ENCODE measurements at places on chromosomes 3 and 15.

- DNase-seq = no peak
These were observed 38.4 kb upstream of the RBM5 start for GRCh38 chr3:50050361-50050760.

GRCh38 chr3:5309602-5310001 lies 122.1 kb downstream of the EDEM1 start:
- no peak for DNase-seq

- DNase-seq = no peak
These were observed 337.5 kb upstream of the THBS1 start for GRCh38 chr15:39243396-39243795.

DNA sequence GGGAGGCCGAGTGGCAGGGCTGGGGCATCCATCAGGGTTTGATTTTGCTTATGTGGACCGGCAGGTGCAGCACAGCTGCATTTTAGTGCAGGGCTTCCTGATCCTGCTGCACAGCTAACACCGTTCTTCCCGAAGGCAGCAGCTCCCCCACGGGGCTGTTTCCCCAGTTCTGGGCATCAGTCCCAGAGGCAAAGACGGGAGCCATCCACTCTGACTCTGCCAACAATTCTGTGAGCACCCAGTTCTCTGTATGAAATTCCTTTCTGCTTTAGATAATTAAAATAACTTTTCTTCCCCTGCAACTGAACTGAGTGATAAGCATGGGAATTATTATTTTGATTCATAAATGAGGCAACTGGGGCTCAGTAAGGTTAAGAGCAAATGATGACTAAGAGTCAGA lies 262.9 kb upstream of the ATP10A start:
- DNase-seq = no peak

DNA sequence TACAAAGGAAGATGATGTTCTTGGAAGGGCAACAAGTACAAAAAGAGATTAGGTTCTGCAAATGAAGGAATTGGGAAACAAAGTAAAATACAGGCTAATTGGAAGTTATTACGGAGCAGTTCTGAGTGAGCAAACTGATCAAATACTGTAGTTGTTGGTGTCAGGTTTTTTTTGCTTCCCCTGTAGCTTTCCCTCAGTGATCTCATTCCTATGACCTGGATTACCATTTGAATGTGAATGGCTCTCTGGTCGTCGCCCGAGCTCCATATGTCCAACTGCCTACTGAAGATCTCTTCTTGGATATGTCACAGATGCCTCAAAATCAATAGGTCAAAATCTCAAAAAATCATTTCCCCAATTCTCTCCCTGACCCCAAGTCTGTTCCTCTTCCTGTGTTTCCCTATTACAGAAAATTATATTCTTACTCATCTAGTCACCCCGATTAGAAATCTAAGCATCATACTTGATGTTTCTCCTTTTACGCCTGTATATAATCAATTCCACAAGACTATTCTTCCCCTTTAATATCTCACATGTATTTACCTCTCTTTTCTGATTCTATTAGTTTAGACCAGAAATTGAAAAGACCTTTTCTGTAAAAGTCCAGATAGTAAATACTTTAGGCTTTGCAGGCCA lies 29.0 kb downstream of the GOLM2 start:
- no peak for DNase-seq

DNA sequence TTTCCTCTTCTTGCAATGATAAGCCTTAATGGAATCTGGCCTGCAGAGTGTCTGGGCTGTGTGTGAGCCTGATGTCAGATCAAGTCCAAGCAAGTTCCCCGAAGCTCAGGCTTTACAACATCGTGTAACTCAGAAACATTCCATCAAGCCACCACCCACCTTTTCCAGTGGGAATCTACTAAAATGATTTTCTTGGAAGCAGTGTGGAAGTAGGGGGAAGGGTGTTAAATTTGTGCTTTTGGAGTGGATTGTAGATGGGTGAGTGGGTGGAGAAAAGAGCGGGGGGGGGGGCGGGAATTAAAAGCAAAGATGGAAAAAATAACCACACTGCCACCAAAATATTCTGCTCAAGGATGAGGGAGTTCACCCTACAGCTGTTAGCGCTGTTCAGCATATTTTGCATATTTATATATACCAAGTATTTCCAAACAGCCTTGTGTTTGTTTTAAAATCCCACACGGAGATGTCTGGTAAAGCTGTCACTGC lies 53.6 kb downstream of the VGLL3 start:
- DNase-seq = no peak

- no peak for DNase-seq
These were observed 39.1 kb downstream of the DHX36 start for GRCh38 chr3:154285221-154285620.

- DNase-seq = no peak
These were observed 45.1 kb upstream of the EPHB1 start for GRCh38 chr3:134749802-134750553.

DNA sequence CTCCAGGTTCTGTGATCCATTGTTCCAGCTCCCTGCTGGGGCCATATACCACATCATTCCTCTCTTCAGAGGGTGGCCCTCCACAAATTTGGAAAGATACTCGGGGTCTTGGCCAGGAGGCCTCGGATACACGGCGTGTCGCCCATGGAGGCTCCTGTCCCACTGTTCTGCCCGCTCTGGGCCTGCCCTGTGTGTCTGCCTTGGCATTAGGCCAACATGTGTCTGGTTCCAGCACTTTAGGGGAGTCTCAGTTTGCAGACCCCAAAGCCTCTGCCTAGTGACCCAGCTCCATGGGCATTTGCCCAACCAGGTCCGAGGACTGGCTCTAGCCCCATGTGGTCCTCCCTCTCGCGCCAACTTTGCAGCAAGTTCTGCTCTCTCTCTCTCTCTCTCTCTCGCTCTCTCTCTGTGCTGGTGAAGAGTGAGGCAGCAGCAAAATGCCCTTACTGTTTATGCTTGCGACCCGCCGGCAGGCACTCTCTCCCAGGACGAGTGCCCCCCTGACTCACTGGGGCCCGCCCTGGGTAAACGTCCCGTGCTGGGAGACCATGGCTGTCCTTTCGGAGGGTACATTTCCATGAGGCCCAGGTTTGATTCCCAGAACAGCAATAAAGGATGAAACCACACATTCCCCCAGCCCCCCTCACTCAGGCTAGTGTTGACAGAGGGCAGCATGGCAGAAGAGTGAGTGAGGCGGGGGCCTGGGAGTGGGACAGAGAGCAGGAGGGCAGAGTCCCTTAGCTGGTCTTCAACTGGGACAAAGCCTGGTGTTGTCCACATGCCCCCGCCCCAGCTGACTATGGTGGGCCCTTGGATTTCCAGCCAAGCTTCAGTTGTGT lies 77.9 kb downstream of the ISG20 start:
- no peak for DNase-seq

- no peak for DNase-seq
These were observed 123.3 kb downstream of the PLOD2 start for GRCh38 chr3:146037697-146038096.

GRCh38 chr3:47079432-47079831 lies 84.5 kb downstream of the SETD2 start:
- DNase-seq = no peak

DNA sequence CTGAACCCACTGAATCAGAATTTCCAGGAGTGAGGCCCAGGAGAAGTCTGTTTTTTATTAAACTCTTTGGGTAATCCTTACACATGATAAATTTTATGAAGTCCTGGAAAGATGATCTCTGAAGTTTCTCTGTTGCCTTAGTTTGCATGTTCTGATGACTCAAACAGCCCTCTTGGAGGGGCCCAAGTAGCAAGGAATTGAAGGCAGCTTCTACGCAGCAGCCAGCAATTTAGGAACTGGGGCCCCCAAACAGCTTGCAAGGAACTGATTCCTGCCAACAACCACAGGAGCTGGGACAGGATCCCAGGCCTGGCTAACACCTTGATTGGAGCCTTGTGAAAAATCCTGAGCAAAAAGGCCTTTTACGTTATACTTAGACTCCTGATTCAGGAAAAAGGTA lies 5.4 kb upstream of the ACP3 start:
- DNase-seq = no peak

GRCh38 chr3:61848885-61849284 lies 287.5 kb downstream of the PTPRG start:
- DNase-seq = no peak

- DNase-seq = no peak
These were observed 11.3 kb downstream of the DNAAF4 start for GRCh38 chr15:55496716-55497115.

DNA sequence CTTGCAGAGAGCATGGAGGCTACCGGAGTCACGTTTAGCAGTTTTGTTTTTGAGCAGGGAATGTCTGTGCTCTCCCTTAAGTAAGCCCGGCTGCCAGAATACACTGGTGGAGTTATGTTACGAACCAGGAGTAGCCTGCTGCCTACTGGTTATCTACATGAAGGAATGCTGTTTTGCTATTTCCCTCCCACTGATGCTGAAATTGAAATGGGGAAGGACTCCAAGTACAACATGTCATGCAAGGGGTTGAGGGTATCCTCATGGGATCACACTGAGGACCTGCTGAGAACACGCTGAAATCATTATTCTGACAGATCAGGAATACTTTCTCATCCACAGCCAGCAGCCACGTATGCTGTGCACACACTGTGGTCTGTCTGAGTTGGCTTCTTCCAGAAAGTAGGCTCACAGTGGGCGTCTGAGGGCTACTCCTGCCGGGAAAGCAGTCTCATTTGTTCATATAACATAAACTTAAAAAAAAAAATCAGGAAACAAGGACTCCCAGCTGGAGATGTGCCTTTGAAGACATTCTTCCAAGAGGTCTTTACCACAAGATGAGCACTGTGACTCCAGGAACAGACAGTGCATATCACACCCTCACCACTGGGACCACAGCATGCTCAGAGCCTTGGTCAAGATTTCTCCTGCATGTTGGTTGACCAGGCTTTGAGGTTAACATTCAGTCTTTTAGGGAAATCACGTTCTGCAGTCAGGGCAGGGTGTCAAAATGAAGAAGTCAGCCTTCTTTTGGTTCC lies 300.4 kb upstream of the RASGRP1 start:
- DNase-seq = no peak

DNA sequence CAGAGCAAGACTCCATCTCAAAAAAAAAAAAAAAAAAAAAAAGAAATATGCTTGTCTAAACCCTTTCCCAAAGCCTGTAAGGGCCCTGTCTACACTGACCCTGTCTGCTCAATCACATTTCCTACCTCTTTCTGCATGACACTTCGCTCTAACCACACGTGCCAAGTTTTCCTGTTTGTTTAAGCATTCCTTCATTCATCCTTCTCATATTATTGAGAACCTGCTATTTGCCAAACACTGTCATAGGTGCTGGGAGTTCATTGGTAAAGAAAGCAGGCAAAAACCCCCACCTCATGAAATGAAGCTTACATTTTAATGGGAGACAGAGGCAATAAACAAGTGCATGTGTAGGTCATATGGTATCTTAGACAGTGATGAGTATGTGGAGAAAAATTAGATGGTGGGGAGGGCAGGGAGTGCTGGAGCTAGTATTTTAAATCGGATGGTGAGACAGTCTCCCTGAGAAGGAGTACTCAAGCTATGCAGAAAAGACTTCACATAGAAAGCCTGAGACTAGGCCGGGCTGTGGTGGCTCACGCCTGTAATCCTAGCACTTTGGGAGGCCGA lies 48.0 kb downstream of the B3GNT5 start:
- DNase-seq = no peak

GRCh38 chr15:42955518-42955917 lies 34.9 kb upstream of the TTBK2 start:
- DNase-seq = no peak

- no peak for DNase-seq
These were observed 13.4 kb downstream of the B3GNT5 start for GRCh38 chr3:183266454-183266853.

GRCh38 chr15:25811481-25811906 lies 51.6 kb downstream of the ATP10A start:
- no peak for DNase-seq

- no peak for DNase-seq
These were observed 52.1 kb downstream of the ITGA11 start for GRCh38 chr15:68379759-68380290.

DNA sequence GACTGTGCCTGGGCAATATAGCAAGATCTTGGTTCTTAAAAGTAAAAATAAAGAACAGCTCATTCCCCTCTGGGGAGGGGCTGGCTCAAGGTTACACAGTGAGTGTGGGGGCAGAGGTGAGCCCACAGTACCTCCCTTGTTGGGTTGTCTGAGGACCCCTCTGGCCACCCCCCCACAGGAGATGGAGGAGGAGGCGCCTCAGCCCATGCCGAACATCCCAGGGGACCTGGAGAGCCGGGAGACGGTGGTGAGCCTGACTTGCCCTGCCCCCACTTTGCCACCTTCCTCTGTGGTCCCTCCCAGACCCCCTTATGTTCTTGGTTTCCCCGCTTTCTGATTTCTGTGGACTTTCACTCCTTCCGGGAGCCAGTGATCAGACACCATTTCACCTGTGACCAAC lies 28.7 kb downstream of the NGRN start:
- no peak for DNase-seq

DNA sequence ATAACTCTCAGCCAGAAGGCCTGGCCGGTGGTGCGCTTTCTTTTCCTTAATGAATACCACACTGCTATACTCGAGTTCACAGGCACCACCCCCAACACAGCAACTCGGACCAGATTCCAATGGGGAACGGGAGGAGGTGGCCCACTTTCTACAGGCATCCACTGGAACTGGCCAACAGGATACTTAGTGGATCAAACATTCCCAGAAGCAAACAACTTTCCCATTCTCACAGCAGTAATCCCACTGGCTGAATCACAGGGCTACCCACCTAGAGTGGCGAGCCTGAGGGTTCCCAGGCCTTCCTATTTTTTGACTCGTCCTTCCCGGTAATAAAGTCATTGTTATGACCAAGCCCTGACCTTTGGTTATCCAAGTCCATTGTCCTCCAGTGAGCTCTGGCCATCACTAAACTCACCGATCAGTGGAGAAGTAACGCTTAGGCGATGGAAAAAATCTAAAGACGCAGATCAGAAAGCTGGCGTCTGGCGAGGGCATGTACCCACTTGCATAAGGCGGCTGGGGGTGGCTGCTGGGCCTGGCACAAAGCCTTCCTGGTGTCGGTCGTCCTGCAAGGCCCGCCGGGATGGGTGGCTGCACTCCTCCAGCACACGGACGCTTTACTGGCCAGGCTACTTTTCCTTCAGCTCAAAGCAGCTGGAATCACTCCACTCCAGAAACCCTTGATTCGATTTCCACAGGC lies 1.2 kb downstream of the EOGT start:
- no peak for DNase-seq

DNA sequence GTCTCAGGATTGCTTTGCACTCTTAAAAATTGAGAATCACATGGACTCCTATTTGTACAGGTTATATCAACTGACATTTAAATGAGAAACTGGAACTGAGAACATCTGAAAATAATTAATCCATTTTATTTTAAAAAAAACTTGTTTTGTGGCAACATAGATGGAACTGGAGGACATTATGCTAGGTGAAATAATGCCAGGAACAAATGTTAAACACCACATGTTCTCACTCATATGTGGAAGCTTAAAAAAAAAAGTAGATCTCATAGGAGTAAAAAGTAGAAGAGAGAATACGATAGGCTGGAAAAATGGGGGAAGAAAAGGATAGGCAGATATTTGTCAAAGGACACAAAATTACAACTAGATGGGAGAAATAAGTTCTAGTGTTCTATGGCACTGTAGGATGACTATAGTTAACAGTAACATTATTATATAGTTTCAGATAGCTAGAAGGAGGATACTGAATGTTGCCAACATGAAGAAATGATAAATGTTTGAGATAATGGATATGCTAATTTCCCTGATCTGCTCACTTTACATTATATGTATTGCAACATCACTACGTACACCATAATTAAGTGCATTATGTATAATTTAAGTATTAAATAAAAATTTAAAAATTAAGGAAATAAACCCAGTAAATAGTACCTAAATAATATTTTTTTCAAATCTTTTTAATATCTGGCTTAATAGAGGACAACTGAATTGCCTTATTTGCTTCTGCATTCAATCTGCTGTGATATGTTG lies 100.5 kb upstream of the TSPAN3 start:
- no peak for DNase-seq

- no peak for DNase-seq
These were observed 20.6 kb downstream of the SLC6A11 start for GRCh38 chr3:10836676-10837075.

Measured in HEK293T (cell line).